ENCODE measurements at places on chromosomes 12 and 14.

GRCh38 chr14:94946244-94946643, 176.3 kb upstream of the GSC start:
- no peak for DNase-seq

DNA sequence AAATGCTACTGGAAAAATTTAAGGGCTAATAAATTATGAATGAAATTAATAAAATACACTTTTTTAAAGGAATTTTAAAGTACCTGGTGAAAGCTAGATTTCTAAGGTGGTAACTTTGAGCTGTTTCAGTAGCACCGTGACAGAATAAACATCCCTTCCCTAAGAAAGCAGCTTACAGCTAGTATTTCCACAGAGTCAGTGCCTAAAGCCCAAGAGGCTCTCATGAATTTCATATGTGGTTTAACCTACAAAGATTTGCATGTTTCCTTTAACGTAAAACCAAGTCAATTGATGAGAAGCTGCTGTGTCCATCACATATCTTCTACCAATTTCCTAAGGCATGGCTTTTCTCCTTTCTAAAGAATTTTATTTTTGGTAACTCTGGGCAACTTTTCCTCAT, 56.8 kb downstream of the IFNG start:
- DNase-seq: no peak

DNA sequence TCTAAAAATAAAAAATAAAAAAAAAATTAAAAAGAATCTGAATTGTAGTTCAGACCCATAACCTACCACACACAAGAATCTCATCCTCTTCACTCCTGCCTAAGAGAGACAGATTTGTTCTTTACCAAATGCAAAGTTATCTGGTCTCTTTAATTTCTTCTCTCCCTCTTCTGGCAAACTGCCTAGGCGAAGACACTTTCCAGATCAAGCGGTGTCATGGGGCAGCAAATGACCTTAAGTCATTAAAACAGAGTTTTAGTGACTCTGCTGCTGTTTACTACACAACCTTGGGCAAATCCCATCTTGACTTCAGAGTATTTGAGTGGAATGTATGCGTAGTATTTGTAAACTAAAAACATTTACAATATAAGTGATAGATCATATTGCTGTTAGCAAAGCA, 60.9 kb upstream of the NID2 start:
- DNase-seq: no peak

DNA sequence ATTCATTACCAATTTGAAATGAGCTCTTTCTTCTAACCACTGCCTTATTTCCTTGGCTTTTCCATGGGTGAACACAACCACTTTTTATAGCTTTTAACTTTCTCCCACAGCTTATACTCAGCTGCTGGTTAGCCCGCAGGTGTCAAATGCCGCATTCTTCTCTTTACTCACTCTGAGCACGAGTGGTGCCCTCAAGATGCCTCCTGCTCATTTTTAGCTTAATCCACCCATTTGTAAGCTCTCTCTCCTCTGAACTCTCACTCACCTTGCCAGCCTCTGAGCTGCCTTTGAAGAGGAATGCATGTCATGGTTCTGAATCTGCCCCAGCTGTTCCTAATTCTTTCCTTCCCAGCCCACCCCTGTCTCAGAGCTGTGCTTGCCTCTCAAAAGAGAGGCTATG, 449.4 kb upstream of the PRICKLE1 start:
- DNase-seq: no peak

DNA sequence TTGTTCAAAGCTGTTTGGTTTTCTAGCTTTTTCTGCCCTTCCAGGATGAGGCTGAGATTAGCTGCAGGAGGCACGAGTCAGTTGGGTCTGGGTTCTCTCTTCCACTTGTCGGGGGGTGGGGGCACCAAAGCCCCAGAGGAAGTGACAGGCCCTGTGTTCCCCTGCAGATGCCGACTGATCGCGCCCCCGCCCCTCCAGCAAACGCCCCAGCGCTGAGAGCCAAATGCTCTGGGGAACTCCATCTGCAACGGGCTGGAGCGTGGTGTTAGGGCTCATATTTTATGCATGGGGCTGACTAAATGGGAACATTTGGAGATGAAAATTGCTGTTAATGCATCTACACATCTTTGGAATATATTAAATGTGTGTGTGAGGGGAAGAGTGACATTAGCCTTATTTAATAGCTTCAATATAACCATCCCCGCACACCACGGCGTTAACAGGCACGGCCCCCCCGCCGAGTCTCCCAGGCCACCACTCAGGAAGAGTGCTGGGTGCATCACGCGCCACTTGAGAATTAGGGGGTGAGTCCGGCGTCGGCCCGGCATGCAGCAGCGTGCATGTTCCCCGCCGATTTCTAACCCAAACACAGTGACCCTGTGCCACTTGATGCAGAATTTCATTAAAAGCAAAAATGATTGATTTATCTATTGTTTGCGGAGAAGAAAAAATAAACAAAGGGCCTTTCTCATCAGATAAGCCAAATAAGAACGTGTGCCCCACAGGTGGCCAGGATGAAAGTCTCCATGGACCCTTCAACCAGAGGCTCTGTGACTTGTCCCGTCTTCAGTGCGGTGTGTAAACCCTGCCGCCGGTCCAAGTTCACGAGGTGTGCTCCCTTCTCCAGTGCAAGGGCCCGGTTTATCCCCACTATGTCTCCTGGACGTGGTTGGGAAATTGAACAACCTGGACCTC, 165.0 kb upstream of the RTL1 start:
- no peak for DNase-seq
